Suppressor macrophage treated with lipopolysaccharide for 1 hour (primary cell): ENCODE measurements at places on chromosomes 5 and 9.

- peak; percentile 47 for DNase-seq
Observed at GRCh38 chr5:55226934-55227663, at the start of gene MCIDAS. TSS of gene MCIDAS (minus strand) at chr5:55227315. CDS start at chr5:55227138, 177 bp downstream.

DNA sequence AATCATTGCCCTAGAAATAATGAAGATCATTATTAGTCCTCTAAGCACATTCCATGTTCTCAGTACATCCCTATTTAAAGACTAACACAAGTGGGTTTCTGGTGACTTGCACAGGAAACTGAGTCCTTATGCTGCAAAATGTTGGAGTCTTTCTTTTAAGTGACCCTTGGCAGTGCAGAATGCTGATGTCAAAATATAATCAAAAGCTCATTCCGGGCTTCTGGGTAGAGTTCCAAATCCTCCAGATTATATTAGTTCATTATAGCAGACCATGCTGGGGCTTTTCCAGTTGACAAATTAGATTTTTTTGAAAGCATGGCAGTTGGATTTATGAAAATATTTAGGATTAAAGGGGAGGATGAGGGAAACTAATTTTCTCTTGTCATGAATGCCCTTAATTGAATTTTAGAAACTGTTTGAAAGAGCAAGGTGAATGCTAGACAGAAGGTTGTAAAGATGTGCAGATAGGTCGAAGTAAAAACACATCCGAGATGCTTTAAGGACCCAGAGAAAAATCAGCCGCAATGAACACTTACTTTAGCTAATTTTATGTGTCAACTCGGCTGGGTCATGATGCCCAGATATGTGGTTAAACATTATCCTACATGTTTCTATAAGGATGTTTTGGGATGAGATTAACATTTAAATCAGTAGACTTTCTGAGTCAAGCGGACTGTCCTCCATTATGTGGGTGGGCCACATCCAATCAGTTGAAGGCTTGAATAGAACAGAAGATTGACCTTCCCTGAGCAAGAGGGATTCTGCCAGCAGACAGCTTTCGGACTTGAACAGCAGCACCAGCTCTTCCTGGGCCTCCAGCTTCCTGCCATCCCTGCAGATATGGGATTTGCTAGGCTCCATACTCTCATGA is 88.7 kb downstream of the DAP start:
- DNase-seq, result no peak

GRCh38 chr9:92954049-92954861 is 6.9 kb downstream of the FGD3 start:
- peak; percentile 63 for DNase-seq

GRCh38 chr5:69099302-69099701 is 5.5 kb downstream of the SLC30A5 start:
- no peak for DNase-seq

DNA sequence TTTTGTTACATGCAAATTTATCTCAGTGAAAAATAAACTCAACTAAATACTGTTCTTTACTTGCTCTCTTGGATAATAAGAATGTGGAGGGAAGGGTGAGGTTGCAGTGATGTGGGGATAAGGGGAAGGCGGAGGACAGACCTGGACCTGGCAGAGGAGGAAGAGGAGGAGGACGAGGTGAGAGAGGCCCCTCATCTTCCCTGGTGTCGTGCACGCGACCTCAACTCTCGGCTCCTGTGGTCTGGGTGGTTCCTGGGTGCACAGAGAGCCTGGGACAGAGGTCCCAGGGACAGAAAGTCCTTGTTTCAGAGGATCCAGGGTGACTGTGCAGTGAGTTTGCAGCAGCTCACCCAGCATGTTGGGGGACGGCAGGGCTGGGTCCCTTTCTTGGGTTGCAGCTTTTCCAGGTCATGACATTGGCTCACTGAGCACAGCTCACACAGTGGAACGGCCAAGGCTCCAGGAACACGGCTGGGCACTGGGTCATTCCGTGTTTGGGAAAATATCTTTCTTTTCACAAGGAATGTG is 37.7 kb upstream of the LPCAT1 start:
- DNase-seq, result no peak

DNA sequence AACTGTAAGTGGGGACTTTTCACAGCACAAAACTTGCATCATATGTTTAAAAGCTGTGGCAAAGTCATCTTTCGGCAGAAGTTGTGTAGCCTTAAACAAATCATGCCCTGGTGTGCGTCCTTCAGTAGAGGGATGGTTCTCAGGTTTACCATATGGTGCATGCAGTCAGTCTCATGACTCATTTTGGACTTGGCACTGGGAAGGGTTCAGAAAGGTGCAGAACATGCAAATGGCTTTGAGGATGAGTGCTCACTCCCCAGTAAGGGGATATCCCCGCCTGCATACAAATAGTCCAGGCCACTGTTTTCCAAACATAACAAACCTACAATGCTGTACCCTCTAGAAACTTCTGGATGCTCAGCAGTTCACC is 260.3 kb downstream of the NDUFS4 start:
- no peak for DNase-seq
